ENCODE measurements at places on chromosomes 11 and 22.
A peak's percentile ranks its signal among the peaks of the same experiment; 100 is the strongest.

- DNase-seq, result peak; percentile 1
Observed at GRCh38 chr11:6799402-6799801, at the start of gene OR6A2. Gene OR6A2 (minus strand): TSS chr11:6799689. CDS start chr11:6795708, 3,981 bp downstream.

GRCh38 chr11:74684661-74685060 is 46.6 kb downstream of the CHRDL2 start:
- no peak for DNase-seq

DNA sequence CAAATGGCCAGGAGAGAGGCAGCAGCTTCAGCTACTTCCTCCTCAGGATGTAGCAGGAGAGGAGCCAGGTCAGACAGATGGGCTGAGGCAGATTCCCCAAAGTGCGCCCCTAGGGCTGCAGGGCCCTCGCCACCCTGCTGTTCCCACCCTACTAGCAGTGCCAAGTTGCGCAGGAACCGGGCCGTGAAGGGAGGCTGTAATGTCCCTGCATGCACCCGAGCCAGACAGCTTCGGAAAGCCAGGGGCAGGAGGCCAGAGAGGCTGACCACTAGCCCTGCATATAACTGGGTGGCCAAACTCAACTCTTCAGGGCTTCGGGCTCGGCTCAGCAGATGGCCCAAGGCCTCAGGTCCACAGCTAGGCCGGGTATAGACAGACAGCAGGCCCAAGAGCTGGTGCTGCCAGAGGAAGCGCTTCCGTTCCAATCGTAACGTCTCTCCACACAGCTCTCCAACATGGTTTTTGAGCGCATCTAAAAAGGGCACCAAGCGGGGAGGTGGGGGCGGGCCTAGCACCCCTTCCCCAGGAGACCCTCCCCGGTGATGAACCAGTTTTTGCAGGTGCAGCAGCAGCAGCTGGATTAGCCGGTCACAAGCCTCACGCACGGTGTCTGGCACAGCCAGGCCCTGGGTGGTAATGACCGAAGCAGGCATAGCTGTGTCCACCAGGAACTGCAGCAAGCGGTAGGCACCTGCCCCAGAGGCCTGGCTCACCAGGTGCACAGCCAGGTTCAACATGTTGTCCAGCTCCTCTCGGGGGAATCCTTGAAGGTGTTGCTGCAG is 2.0 kb upstream of the GANAB start:
- no peak for DNase-seq

DNA sequence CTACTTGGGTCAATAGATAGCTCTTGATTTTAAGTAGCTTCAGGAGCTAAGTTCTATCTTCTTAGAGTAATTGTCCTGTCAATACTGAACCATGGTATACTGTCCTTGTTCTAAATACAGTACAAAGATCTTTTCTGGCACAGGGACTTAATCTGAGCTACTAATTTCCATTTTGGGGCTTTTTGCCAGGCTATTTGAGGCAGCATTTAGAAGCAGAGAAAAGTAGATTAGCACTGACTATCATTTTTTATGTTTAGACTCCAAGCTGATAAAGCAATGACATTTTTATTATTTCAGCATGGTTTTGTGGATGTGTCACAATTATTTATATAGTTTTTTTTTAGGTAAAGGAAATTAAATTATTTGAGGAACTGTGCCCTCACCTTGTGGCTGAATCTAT is 163.2 kb downstream of the FAT3 start:
- DNase-seq, result no peak

GRCh38 chr22:24592058-24592850 is 619 bp downstream of the LRRC75B start:
- peak; percentile 19 for DNase-seq

GRCh38 chr11:102794382-102794781 is 3.6 kb downstream of the MMP1 start:
- peak; percentile 54 for DNase-seq

All from fibroblast of skin of back (primary cell).